ENCODE measurements at places on chromosomes 7 and 10.

- DNase-seq, result no peak
These were observed 8.0 kb upstream of the ZMIZ1 start for GRCh38 chr10:79060641-79061255.

GRCh38 chr7:12436896-12437535 is 33.4 kb upstream of the VWDE start:
- DNase-seq, result no peak

DNA sequence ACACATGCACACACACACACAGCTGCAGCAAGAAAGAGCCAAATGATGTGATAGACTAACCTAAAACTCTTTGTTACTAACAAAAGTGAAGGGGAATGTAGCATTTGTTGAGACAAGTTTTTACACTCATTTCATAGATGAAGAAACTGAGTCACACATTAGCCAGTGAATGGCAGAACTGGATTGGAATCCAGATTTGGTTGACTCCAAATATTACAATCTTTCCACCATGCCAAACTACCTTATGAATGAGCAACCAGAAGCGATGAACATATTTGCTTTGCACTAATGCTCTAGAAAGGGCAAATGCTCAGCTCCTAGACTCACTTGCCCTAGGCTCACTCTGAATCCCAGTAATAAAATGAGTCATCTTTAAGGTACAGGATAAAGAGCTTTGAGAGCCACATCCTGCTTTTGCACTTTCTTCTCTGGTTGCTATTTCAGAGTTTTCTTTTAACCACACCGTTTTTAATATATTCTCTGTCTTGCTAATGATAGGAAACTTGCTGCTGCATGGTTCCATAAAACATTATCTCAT is 111.9 kb downstream of the GPAM start:
- DNase-seq, result no peak

- DNase-seq, result no peak
These were observed 998.6 kb downstream of the REEP3 start for GRCh38 chr10:64519831-64520230.

DNA sequence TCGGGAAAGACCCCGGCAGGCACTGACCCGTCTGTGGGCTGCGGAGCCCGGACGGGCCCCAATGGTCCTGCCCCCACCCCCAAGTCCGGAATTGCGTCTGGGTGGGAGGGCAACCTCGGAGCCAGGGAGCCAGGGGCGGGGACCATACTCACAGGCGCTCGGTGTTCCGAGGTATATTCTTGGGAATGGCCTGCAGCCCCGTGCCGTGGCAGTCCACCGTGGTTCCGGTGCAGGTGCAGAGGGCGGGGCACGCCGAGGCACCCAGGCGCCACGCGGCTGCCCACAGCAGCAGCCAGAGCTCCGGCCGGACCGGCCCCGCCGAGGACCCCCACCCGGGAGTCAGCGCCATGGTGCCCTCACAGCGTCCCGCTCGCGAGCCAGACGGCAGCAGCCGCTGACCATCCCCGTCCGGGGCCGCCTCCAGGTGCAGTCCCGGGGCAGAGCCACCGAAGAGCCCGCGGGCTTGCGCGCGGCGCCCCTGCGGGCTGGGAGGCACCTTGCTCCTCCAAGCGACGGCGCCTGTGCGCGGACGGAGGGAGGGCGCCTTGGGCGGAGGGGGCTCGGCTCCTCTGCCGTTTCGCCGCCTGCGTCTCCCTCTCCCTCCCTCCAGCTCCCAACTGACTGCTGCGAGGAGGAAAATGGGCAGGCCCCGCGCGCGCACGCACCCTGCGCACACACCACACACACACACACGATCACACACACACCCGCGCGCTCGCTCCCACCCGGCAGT is at the start of gene SLIT1:
Gene SLIT1 (minus strand): TSS at position 634 of the 733 bp plus-strand sequence. CDS start 285 bp downstream, at position 349.
- DNase-seq, result no peak

DNA sequence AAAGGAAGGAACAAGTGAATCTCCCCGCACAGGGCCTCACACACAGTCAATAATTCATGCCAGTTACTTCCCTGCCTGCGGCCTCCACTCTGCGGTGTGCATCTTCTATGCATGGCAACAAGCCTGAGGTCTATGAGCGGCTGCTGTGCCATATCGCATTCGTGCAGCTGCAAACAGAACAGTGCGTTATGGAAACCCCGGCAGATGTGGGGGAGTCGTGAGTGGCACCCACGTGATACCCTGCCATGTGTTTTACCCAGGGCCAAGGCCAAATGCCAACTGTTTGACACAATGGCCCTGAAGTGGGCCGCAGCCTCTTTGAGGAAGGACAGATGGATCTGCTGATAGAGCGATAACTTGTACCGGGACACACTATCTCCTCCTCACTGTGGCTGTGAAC is 13.4 kb downstream of the TNS3 start:
- no peak for DNase-seq

DNA sequence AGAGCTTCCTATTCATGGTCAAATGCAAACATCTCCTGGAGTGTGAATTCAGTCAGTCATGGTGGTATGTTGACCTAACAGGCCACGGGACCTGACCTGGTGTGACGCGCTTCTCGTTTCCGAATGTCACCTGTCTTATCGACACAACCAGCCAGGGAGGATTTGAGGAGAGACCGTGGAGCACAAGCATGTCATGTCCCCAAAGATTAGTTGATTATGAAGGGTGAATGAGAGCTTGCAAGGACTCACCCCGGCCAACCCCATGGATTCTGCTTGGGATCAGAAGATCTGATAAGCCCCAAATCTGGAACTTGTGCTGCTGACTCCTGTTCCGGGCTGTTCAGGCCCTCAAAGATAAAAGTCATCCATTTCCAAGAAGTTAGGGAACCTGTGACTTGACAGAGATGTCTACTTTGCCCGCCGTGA is 10.5 kb downstream of the ADRA2A start:
- no peak for DNase-seq

DNA sequence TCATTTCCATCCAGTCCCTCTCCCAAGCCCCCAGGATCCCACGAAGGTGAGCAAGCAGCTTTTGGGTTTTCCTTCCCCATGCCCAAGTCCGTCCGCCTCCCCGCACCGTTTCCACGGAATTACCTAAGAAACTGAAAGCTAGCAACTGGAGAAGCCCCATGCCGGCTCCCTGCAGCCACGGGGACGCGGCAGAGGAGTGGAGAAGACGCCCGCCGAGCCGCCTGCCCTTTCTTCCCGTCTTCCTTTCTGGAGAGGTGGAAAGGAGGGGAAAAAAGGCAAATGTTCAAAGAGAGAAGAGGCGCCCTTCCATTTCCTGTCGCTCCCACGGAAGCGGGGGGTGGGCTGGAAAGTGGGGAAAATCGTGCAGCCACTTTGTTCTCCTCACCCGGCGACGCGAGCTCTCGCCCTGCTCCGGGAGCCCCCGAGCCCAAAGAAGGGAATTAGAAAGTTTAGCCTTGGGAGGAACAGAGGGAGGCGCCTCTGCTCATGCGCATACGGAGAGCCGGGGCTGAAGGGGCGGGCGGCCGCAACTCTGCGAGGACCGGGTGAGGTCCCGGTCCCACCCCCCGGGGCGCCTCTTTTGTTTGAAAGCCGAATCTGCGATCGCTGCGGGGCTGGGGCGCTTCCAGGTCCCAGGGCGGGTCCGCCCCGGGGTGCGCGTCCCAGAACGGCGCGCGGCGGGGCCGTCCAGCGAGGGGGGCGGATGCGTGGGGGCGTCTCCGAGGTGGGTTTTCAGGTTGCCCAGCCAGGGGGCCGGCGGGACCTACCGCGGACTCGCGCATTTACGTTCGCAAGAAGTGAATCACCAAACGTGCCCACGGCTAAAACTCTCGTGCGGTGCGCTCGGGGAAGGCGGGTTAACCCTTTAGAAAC is at the start of gene LAMB1:
Gene LAMB1 (minus strand): TSS at position 436 of the 873 bp plus-strand sequence. CDS start 276 bp downstream, at position 160.
- peak; percentile 26 for DNase-seq

DNA sequence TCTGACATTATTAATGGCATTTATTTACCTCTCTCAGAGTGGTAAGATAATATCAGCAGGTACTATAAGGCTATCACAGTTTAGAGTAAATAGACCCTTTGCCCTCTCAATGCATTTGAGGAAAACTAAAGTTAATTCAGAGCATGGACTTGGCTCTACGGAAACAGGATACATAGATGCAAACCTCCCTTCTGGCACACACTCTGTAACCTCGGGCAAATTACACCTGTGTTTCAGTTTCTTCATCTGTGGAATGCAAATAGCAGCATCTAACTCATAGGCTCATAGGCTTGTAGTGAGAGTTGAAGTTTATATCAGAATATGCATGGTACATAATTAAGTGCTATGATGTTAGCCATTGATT is 5.6 kb downstream of the RAPGEF5 start:
- DNase-seq, result no peak

- DNase-seq, result peak; percentile 60
These were observed 106.7 kb downstream of the SNX10 start for GRCh38 chr7:26398427-26398755.

DNA sequence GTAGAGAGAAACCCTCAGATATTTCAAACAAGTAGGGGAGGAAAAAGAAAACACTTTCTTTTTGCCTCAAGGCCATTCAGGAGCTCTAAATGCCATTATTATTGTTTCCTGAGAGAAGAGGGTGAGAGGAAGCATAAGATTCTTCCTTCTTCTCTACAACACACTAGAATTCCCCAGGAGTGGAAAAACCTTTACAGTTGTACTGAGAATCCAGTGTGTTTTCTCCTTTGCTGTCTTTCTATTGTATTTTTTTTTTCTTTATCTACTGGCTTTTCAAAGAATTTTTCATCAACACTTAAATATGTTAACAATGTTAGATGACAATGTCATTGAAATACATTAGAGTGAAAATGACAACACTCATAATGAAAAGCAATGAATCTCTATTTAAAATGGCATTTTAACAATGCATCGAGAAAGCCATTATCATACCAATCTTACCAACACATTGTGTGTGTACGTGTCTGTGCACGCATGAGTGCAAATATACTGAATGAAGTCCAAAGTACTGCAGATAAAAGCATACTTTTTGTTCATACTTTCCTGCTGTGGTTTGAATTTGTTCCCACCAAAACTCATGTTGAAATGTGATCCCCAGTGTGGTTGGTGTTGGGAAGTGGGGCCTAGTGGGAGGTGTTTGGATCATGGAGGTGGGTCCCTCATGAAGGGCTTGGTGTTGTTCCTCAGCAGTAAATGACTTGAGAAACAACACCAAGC is 24.2 kb upstream of the MACC1 start:
- DNase-seq, result peak; percentile 67

DNA sequence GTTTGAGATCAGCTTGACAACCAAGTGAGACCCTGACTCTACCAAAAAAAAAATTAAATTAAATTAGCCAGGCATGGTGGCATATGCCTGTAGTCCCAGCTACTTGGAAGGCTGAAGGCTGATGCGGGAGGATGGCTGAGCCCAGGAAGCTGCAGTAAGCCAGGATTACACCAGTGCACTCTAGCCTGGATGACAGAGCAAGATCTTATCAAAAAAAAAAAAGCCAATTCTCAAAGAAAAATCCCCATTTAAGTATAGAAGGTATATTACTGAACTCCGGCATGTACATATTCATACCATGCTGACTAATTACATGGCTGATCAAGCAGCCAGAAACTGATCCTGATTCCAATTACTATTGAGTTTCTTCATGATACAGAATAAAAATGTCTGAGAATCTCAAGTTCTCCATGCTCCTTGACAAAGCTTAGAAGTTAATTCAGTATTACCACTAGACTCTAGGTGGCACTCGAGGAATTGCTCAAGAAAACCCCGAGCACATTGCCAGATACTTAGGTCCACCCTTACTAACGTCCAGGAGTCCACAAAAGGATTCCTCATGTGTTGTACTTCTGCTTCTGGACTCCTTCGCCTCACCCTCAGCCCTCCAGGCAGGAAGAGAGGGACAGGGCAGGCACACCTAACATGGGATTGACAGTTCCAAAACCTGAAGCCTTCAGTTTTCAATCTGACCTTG is 148.9 kb downstream of the PARD3 start:
- no peak for DNase-seq

GRCh38 chr10:1360011-1360557 is 303.9 kb downstream of the WDR37 start:
- DNase-seq, result no peak

- DNase-seq, result no peak
These were observed 953.2 kb downstream of the SORCS3 start for GRCh38 chr10:105594296-105594695.

GRCh38 chr10:5809527-5810154 is 3.6 kb downstream of the GDI2 start:
- no peak for DNase-seq

GRCh38 chr10:103481974-103482531 is 3.0 kb upstream of the CALHM3 start:
- no peak for DNase-seq

DNA sequence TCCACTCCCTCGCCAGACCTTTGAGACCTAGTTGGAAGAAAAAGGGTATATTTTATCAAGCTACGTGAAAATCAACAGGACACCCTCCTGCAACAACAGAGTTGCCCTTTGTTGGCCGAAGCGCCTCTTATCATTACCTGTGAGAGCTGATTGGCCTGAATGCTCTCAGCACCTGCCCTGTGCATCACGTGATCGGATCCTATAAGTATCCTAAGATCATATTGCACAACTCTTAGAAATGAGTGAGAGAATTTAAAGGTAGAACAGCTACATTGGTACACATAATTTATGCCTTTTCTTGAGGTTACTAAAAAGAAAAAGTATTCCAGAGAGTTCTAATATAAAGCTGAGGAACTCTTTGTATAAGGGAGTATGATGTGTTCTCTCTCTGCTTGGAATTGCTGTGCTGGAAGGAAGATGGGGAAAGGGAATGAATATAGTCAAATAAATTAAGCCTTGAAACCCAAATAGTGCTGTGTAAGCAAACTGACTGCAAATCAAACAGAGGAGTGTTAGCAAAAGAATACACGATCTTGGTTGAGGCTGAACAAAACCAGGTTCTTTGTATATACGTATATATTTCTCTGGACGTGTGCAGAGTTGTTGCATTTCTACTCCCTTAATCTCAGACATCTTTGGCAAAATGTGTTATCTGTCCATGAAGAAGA is 69.3 kb downstream of the LRRC4 start:
- peak; percentile 16 for DNase-seq

- no peak for DNase-seq
These were observed 4.0 kb upstream of the PLXNA4 start for GRCh38 chr7:132580277-132580676.

- no peak for DNase-seq
These were observed 1.1 kb upstream of the MKLN1 start for GRCh38 chr7:131326576-131326975.

- no peak for DNase-seq
These were observed 90.9 kb downstream of the ACTR3B start for GRCh38 chr7:152850420-152850819.

- DNase-seq, result no peak
These were observed 83.1 kb upstream of the IGFBP3 start for GRCh38 chr7:46003896-46004875.

DNA sequence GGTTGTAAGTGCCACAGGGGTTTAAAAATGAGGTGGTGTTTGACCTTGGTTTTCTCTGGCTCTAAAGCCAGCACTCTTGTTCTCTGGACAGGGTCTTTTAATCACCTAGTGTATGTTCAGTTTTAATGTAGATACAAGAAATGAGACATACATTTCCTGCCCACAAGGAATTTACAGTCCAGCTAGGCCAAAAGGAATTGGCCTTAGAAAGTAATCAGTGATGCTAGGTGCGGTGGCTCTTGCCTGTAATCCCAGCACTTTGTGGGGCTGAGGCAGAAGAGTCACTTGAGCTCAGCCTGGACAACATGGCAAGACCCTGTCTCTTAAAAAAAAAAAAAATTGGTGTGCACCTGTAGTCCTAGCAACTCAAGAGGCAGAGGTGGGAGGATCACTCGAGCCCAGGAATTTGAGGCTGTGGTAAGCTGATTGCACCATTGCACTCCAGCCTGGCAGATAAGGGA is 100.2 kb downstream of the LRMDA start:
- no peak for DNase-seq

- DNase-seq, result no peak
These were observed 55.1 kb downstream of the KCTD7 start for GRCh38 chr7:66683770-66684123.

- DNase-seq, result no peak
These were observed 55.8 kb downstream of the PRKG1 start for GRCh38 chr10:51129946-51130544.
